Keratinocyte (primary cell): ENCODE measurements at places on chromosomes 6 and 20.

DNA sequence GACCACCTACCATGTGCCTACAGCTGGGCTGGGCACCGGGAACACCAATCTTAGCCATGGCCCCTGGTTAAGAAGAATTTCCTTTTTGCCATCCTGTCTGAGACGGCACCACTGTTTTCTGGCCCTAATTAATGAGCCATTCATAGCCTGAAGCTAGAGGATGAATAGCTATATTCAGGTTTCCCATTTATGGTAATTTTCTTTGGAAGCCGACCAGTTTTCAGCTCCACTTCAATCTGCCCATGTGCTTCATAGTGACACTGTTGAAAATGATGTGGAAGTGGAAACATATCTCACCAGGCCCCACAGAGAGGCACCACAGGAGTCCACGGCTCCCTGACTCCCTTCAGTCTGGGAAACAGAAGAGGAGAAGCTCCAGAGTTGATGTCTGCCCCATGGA is 22.6 kb upstream of the ULBP3 start:
- no peaks in the 10 kb centered on the region for H3K36me3 ChIP-seq
- no peak for DNase-seq
- H3K4me3 ChIP-seq: no peak overlapping the region
- H3K4me1 ChIP-seq: peaks cover 6% of the 10 kb centered on the region
- H3K27me3 ChIP-seq: no peaks in the 10 kb centered on the region
- no peak overlapping the region for H3K27ac ChIP-seq

GRCh38 chr20:21294755-21295154 is 8.4 kb upstream of the XRN2 start:
- H3K27me3 ChIP-seq: no peaks in the 10 kb centered on the region
- no peaks in the 10 kb centered on the region for H3K4me1 ChIP-seq
- H3K27ac ChIP-seq: no peak overlapping the region

GRCh38 chr20:38840053-38840893 is 34.8 kb downstream of the PPP1R16B start:
- no peaks in the 10 kb centered on the region for H3K4me1 ChIP-seq
- DNase-seq: no peak
- H3K27ac ChIP-seq: no peak overlapping the region
- no peaks in the 10 kb centered on the region for H3K27me3 ChIP-seq
- no peak overlapping the region for H3K4me3 ChIP-seq

DNA sequence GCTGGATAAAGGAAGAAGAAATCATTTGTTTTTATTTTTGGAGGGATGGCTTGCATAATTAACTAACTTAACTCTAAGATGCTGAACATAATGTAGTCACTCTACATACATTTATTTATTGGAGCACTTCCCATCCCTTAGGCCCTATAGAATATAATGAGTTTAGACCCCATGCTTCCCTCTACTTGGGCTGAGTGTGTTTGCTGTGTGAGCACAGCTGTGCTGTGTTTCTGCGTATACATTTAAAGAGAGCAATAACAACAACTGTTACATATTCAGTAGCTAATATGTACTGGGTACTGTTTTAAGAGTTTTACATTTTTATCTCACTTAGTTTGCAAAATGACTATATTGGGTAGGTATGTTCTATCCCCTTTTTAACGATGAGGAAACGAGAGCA is 736.6 kb upstream of the NRSN1 start:
- no peaks in the 10 kb centered on the region for H3K4me1 ChIP-seq
- no peak overlapping the region for H3K27ac ChIP-seq
- H3K27me3 ChIP-seq: no peaks in the 10 kb centered on the region
- H3K36me3 ChIP-seq: no peaks in the 10 kb centered on the region
- no peak for DNase-seq
- H3K4me3 ChIP-seq: no peak overlapping the region

- H3K27me3 ChIP-seq: peaks cover 8% of the 10 kb centered on the region
- H3K4me3 ChIP-seq: no peak overlapping the region
- H3K36me3 ChIP-seq: no peaks in the 10 kb centered on the region
- H3K27ac ChIP-seq: no peak overlapping the region
These were observed 1.9 kb upstream of the BACH2 start for GRCh38 chr6:90298459-90299053.

GRCh38 chr6:42017021-42017643 is 33.2 kb upstream of the TAF8 start:
- DNase-seq: no peak
- no peaks in the 10 kb centered on the region for H3K27me3 ChIP-seq
- H3K4me1 ChIP-seq: peaks cover 8% of the 10 kb centered on the region
- H3K36me3 ChIP-seq: no peaks in the 10 kb centered on the region
- no peak overlapping the region for H3K4me3 ChIP-seq

DNA sequence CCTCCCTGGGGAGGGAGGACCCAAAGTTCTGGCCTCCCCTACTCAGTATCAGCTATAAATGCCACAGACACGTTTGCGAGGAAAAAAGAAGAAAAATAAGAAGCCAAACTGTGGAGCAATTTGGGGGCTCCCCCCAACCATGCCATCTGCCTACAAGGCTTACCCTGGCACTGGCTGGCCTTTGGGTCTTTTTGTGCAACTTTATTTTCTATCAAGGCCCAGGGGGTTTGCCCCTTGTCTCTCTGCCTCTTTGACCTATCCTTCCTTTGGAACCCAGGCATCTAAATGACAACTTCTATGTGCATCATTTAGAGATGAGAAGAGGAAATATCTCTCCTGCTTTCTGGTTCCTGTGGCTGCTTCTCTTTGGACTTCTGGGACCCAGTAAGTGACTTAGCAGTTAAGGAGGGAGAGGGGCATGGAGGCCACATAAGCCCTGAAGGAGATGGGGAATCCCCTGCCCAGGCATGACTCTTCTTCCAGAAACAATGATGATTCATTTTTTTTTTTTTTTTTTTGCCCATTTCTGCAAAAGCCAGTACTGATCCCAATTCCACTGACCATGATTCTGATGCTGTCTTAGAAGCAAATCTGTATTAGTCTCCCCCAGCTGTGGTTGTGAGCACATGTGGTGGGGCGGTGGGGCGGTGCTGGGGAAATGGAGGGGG is at the start of gene MUC22:
MUC22 (plus strand) TSS at position 82 of the 668 bp plus-strand sequence; CDS start at position 315, 233 bp downstream.
- H3K36me3 ChIP-seq: no peaks in the 10 kb centered on the region
- no peak within 1 kb of the TSS for H3K4me3 ChIP-seq
- H3K27ac ChIP-seq: no peak within 1 kb of the TSS
- no peak for DNase-seq

GRCh38 chr6:19322691-19323485 is 514.3 kb upstream of the ID4 start:
- no peaks in the 10 kb centered on the region for H3K27me3 ChIP-seq
- H3K27ac ChIP-seq: no peak overlapping the region
- H3K4me1 ChIP-seq: no peaks in the 10 kb centered on the region
- DNase-seq: no peak
- no peaks in the 10 kb centered on the region for H3K36me3 ChIP-seq
- no peak overlapping the region for H3K4me3 ChIP-seq

GRCh38 chr6:123616942-123617341 is 19.8 kb downstream of the TRDN start:
- H3K36me3 ChIP-seq: no peaks in the 10 kb centered on the region
- H3K4me1 ChIP-seq: no peaks in the 10 kb centered on the region
- H3K27ac ChIP-seq: no peak overlapping the region
- no peaks in the 10 kb centered on the region for H3K27me3 ChIP-seq
- no peak for DNase-seq

GRCh38 chr6:148177589-148178233 is 164.9 kb upstream of the SASH1 start:
- no peaks in the 10 kb centered on the region for H3K27me3 ChIP-seq
- H3K27ac ChIP-seq: no peak overlapping the region
- H3K4me1 ChIP-seq: no peaks in the 10 kb centered on the region
- H3K36me3 ChIP-seq: no peaks in the 10 kb centered on the region
- no peak for DNase-seq
- no peak overlapping the region for H3K4me3 ChIP-seq

DNA sequence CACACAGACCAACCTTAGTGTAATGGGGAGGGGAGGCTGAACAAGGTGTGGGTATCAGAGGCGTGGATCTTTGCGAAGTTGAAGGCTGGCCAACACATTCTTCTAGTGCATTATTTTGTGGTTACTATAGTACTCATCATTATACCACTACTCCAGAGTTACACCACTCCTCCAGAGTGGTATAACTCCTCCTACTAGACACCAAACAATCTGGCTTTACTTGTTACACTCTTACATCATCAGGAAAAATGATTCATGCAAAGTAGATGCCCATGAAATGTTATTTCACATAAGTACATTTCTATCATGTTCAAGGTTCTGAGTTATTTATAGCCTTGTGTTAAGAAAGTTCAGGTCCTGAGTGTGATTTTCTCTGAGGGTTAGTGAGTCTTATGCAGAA is 443.1 kb upstream of the OPRM1 start:
- H3K36me3 ChIP-seq: no peaks in the 10 kb centered on the region
- no peaks in the 10 kb centered on the region for H3K4me1 ChIP-seq
- no peaks in the 10 kb centered on the region for H3K27me3 ChIP-seq

GRCh38 chr20:53304146-53304545 is 289.5 kb downstream of the ZNF217 start:
- no peaks in the 10 kb centered on the region for H3K4me1 ChIP-seq
- no peaks in the 10 kb centered on the region for H3K27me3 ChIP-seq
- no peak for DNase-seq
- H3K36me3 ChIP-seq: no peaks in the 10 kb centered on the region
- H3K4me3 ChIP-seq: no peak overlapping the region

GRCh38 chr6:35206346-35206745 is 7.4 kb upstream of the SCUBE3 start:
- H3K36me3 ChIP-seq: no peaks in the 10 kb centered on the region
- DNase-seq: no peak
- H3K27me3 ChIP-seq: peaks cover 37% of the 10 kb centered on the region

GRCh38 chr6:132964101-132964867 is 149.9 kb downstream of the RPS12 start:
- no peaks in the 10 kb centered on the region for H3K27me3 ChIP-seq
- no peak for DNase-seq
- H3K4me3 ChIP-seq: no peak overlapping the region
- H3K36me3 ChIP-seq: no peaks in the 10 kb centered on the region
